CD4-positive, alpha-beta T cell treated with Interleukin-21 for 1 hour (primary cell): ENCODE measurements at places on chromosomes 1 and 21.

DNA sequence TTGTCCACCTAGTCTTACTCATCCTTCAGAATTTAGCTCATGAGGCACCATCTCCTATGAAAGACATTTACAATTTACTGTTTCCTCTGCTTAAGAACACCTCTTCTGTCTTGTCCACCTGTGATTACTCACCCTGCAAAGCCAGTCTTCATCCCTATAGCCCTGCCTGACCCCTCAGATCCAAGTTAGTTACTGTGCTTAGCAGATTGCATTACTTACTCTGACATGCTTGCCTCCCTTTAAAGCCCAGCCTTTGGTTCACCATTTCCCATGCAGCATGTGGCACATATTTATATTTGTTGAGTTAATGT, 60.9 kb upstream of the VCAM1 start:
- DNase-seq, result no peak

DNA sequence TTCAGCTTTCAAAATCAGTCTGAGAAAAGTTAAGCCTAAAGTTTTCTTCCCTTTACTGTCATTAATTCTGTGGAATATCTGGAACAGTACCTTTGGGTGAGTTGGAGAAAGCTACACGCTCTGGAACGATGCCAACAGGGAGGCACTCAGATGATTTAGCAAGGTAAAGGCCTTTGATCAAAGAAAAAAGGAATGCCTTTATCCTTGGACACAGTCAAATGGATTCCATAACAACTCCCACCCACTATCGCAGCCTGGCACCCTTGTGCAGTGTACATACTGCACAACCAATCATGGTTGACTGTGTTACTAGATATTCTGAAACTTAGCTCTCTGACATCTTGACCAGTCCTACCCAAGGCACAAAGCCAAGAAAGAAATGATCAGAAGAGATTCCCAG, 218.7 kb downstream of the PATJ start:
- DNase-seq, result no peak

DNA sequence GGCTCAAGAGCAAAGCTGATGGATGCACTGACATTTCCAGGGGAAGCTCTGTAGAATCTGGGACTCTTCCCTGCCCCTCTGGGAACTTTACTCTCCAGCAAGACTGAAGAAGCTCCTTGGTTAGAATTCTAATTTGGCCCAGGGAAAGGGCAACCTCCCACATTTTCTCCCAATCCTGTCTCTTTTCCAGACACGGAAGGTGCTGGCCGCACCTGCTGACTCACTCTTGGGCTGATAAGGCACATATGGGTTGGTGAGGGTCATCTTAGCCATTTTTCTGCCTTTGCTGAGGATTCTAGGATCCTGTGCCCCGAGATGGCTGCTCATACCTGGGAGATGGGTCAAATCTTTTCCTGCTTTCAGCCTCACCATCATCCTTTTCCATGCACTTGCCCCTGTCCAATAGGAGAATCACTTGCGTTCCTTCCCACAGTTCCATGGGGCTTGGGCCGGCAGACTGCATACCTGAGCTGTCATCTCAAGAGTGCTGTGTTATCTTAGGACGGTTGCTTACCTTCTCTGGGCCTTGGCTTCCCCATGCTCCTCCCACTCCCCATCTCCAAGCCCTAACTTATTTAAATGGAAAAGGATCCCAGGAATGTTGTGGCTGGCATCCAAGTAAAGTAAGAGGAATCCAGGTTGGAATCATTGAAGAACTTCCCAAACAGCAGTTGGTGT, 1.3 kb downstream of the TINAGL1 start:
- DNase-seq, result no peak

GRCh38 chr1:163267962-163268361, 53.8 kb upstream of the NUF2 start:
- DNase-seq, result no peak

- no peak for DNase-seq
These were observed 10.3 kb upstream of the COL8A2 start for GRCh38 chr1:36135330-36135667.

DNA sequence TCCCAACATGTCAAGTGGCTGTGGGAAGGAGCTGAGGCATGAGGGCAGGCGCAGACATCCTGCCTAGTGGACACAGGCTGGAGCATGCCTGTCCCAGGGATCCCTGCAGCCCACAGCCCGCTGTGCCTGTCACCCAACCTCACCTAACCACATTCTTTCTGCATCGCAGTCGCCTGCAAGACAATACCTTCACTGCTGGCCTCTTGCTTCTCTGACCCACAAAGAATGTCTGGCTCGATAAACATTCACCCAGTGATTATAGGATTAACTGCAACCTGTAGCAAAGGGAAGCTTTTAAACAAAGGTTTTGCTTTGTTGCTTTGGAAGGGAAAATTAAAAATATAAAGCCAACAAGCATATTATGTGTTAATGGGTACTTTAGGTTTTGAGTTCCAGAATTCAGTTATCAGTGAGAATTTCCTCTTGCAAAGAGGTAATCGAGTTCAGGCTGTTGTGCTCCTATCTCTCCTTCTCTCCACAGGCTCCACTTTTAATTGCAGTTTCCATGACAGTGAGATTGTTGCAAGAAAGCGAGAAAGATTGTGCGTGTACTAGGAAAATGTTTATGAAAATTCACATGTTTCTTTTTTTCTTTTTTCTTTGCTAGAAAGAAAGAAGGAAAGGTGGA, 40.0 kb upstream of the ZNF648 start:
- no peak for DNase-seq
